CD4-positive, alpha-beta T cell treated with Interleukin-1 beta for 1 hour (primary cell): ENCODE measurements at places on chromosomes 1 and 21.
A peak's percentile ranks its signal among the peaks of the same experiment; 100 is the strongest.

- DNase-seq, result no peak
Observed at GRCh38 chr1:151237678-151238466, 16.7 kb upstream of the PSMD4 start.

DNA sequence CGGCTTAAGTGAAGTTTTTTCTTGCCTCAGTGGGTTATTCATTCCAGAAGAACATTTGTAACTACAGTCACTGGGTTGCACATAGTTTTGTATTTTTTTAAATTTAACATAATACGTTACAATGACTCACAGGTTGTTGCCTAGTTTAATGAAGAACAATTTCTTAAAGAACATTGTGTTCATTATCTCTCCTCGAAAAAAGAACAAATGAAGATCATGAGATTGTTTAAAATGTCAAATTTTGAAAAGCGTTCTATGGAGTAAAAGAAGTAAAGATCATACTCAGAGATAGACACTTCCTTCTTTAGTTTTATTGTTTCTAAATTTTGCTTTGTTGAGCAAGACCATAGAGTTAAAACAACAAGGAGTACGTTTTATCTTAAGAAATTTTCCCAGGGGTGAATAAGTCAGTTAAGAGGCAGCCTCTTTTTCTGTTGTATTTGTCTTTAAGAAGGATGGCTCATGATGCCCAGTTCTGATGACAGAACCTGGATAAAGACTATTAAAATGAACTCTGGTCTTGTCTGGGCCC is 10.5 kb upstream of the SLAMF1 start:
- DNase-seq, result no peak

DNA sequence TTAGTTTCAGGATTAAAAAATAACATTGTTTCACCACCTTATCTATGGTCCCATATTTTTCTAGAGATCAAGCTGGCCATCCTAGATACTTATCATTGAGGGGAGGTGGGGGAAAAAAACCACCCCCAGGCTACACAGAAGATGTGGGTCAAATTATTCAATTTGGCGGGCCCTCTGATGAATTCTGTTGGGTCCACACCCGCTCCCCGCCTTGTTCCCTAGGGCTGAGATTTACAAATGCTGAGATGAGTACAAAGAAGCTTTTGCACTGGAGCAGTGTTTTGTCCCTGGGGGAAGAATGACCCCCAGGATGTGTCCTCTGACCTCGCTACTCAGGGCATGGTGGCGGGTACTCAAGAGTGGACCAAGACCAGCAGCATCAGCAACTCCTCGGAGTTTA is 246.9 kb upstream of the TMEM51 start:
- DNase-seq, result no peak

GRCh38 chr1:160681891-160682140 is 29.8 kb downstream of the CD48 start:
- DNase-seq, result no peak

- peak; percentile 66 for DNase-seq
Observed at GRCh38 chr1:156608981-156609380, 7.7 kb upstream of the GPATCH4 start.

DNA sequence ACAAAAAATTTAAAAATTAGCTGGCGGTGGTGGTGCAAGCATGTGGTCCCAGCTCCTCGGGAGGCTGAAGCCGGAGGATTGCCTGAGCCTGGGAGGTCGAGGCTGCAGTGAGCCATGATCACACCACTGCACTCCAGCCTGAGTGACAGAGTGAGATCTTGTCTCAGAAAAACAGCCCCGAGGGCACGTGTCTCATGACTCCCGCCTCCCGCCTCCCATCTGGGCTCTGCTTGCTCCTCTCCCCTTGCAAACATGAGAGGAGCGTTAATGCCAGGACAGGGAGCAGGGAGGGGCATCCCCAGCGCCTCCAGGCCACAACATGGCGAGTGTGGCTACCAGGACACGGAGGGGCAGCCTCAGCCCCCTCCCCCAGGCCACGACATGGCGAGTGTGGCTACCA is 28.3 kb downstream of the FAAP20 start:
- DNase-seq, result no peak

- DNase-seq, result no peak
Observed at GRCh38 chr1:231177936-231178335, 16.1 kb downstream of the TRIM67 start.

DNA sequence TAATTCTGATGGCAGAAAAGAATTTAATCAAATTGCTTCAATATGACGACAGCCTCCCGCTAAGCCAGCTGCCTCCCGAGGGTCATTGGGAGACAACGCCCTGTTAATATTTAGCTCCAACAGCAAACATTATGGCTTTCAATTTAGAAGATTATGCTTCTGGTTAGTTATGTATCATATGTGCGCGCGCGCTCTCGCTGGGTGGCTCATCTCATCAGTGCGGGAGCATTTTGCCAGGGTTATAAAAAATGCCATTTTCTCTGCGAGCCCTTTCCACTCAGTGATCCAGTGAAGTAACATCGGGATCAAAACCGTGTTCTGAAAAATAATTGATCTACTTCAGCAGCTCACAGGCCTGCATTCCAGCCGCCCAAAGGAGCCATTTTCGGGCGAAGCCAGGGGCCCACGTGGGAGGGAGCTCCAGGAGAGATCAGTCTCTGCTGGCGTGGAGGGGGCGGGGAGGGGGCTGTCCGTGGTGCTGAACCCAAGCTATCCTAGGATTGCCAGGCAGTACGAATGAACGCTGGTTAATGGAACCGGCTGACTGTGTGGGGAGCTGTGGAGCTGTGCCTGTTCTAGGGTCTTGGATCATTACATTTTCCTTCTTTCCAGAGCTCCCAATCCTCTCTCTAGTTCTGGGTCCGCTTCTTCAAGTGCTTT is 219.1 kb upstream of the ZC3H12A start:
- DNase-seq, result no peak

- DNase-seq, result peak; percentile 33
Observed at GRCh38 chr1:206012086-206012859, 9.1 kb upstream of the RAB7B start.

- DNase-seq, result no peak
Observed at GRCh38 chr1:153396461-153396860, 5.6 kb upstream of the S100A8 start.

- DNase-seq, result no peak
Observed at GRCh38 chr21:42276076-42276475, 39.1 kb downstream of the TFF3 start.

DNA sequence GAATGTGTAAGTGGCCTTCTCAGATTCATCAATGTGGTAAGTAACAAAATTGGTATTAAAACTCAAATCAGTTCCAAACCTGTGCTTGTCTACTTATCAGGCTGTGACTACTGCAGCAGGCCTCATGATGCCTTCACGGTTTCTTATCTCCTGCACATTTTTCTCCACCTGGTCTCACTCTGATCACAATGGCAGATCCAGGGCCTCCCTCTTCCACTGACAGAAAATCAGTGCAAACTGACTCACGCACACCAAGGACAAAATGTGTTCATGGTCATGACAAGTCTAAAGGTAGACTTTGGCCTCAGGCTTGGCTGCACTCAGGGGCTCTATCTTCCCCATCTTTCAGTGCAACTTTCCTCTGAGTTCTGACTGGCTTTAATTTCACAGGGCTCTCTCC is 56.7 kb upstream of the ATP1A1 start:
- DNase-seq, result no peak

GRCh38 chr1:47809301-47810084 is 187.7 kb downstream of the TRABD2B start:
- no peak for DNase-seq

DNA sequence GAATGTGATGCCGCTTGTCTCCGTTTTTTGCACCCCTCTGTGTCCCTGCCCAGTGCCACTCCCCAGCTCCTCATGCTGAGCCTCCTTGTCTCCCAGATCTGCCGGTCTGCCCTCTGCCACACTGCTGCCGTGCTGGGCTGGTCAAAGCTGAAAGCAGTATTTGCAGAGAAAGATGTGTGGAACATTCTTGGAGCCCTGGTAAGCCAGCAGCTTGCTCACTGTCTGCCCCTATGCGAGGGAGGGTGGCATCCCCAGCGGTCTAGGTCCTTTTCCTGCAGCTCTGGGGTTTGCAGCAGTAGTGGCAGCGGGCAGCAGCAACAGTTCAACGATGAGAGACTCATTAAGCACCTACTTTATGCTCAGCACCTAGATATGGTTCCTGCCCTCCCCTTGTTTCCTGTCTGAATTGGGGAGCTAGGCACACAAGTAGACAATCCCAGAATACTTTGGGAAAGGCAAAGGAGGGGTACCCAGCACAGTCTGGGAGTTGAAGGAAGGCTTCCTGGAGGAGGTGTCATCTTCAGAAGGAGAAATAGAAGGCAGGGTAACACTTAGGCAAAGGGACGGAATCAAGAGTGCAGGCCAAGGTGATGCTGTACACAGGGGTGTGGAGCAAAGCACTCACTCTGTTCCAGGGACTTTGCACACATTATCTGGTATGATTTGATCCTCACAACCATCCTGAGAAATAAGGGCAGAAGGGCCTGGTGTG is 63.1 kb downstream of the KIF21B start:
- no peak for DNase-seq

- no peak for DNase-seq
Observed at GRCh38 chr21:15837645-15838044, 107.9 kb downstream of the USP25 start.

GRCh38 chr1:70910013-70910412 is 137.6 kb downstream of the PTGER3 start:
- no peak for DNase-seq
